ENCODE measurements at places on chromosomes 1 and 21.

GRCh38 chr1:36771240-36771639, 263.1 kb downstream of the GRIK3 start:
- DNase-seq, result no peak

DNA sequence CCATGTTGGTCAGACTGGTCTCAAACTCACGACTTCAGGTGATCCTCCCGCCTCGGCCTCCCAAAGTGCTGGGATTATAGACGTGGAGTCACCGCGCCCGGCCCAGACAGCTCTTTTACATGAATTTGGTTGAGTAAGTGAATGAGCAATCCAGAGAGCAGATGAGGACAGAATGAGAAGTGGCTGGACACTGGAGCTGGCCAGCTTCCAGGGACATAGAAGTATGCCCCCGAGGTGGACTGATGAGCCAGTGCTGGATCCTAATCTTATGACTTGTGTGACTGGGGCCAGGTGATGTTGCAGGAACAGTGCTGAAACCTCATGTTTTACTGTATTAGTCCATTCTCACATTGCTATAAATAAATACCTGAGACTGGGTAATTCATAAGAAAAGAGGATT, 35.9 kb upstream of the KANK4 start:
- no peak for DNase-seq

DNA sequence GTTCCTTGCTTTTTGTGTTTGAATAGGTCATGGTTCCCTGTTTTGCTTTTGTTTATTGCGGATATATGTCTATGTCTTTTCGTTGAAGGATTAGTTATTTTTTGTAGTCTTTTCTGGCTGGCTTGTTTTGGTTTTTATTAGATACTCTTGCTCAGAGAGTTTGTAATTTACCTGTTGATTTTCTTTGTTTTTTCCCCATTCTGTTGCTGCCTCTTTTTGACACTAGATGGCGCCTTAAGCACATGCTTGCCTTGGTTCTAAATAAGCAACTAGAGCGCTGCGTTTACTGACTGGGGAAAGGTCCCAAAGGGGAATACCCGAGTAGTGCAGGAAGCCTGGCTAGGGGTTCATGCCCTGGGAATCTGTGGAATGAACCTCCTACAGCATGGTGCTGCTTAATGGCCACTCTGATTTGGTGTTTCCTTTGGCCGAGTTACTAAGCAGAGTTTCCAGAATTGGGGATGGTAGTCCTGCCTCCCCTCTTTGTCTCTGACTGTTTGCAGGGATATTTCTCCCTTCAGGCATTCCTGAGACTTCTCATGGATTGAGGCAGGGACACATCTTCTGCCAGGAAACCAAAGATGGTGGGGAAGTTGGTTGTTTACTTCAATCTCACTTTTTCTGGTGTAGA, 143.2 kb downstream of the PTPRU start:
- DNase-seq, result no peak

DNA sequence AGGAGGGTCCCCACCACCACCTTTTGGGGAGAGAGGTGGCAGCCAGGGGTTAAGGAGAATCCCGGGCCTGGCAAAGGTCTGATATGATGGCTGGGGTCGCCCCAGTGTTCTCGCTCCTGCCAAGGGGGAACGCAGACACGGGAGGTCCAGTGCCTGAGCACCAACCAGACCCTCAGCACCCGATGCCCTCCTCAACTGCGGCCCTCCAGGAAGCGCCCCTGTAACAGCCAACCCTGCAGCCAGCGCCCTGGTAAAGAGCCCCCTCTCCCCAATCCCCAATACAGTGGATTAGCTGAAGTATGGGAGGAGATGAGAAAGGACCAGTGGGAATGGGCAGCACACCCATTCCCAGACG, 10.4 kb downstream of the ADAMTSL4 start:
- DNase-seq, result no peak

GRCh38 chr1:73463873-73464272, 734.1 kb downstream of the LRRIQ3 start:
- no peak for DNase-seq

- DNase-seq, result no peak
Measured at GRCh38 chr1:99352821-99353220, 88.5 kb downstream of the PLPPR4 start.

DNA sequence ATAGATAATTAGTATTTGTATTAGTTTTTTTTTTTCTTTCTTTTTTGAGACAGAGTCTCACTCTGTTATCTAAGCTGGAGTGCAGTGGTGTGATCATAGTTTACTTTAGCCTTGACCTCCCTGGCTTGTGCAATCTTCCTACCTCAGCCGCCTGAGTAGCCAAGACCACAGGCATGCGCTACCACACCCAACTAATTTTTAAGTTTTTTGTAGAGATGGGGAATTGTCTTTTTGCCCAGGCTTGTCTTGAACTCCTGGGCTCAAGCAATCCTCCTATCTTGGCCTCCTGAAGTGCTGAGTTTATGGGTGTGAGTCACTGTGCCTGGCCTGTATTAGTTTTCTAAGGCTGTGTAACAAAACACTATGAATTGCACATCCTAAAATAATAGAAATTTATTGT, 58.3 kb downstream of the MSH4 start:
- no peak for DNase-seq

- DNase-seq, result no peak
Measured at GRCh38 chr1:19003371-19004290, 47.2 kb upstream of the IFFO2 start.

DNA sequence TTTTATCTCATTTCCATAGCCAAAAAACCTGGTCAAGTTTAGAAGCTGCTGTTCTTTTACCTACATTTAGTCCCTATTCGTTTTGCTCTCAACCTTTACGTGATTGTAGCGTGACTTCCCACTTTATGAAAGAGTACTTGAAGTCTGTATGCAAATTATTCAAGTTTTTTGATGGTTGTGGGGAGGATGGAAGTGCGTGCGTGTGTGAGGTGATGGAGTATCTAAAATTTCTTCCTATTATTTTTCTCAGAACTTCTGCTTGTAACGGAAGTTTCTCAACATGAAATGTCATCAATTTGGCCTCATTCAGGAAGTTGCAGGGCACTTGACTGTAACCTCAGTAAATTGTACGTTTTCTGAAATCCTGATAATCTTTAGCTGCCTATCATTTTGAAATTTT, 64.0 kb downstream of the SAMSN1 start:
- DNase-seq, result peak; percentile 60

- no peak for DNase-seq
Measured at GRCh38 chr21:42887326-42887725, 5.8 kb upstream of the NDUFV3 start.

GRCh38 chr1:221856228-221857093, 114.6 kb upstream of the DUSP10 start:
- DNase-seq, result no peak
